ENCODE measurements at places on chromosomes 13 and 19.

DNA sequence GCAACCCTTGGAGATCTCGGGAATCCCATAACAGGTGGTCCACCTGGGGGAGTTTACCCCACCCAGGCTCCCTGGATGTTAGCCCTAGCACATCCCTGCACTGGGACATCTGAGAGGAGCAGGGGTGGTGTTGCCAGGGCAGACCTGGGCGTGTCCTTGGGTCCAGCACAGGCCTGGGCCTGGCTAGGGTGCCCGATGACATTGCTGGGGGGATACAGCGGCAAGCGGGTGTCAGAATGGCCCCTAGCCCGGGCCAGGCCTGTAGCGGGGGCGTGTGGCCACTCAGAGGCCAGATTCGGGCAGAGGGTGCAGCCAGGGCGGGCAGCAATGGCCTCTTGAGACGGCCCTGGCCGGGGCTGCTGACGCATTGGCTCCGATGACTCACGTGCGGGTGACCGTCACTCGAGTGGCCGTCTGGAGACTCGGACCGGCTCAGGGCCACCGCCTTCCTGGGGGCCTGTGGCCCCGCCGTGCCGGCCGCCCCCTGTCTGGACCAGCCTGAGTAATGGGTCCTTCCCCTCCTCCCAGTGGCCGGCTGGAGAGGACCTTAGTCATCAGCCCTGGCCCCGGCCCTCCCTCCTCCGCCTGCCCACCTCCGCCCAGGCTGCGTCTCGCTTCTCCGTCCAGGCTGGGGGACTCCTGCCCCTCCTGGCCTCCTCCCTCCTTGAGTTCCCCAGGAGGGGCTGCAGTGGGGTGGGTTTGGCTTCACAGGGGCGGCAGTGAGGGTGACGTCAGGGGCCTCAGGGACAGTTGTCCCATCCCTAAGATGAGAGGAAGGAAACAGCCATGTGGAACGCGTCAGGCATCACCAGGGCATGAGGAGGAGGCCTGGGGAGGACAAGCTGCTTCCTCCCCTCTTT is 23.2 kb upstream of the CRTC1 start:
- no peak for DNase-seq

DNA sequence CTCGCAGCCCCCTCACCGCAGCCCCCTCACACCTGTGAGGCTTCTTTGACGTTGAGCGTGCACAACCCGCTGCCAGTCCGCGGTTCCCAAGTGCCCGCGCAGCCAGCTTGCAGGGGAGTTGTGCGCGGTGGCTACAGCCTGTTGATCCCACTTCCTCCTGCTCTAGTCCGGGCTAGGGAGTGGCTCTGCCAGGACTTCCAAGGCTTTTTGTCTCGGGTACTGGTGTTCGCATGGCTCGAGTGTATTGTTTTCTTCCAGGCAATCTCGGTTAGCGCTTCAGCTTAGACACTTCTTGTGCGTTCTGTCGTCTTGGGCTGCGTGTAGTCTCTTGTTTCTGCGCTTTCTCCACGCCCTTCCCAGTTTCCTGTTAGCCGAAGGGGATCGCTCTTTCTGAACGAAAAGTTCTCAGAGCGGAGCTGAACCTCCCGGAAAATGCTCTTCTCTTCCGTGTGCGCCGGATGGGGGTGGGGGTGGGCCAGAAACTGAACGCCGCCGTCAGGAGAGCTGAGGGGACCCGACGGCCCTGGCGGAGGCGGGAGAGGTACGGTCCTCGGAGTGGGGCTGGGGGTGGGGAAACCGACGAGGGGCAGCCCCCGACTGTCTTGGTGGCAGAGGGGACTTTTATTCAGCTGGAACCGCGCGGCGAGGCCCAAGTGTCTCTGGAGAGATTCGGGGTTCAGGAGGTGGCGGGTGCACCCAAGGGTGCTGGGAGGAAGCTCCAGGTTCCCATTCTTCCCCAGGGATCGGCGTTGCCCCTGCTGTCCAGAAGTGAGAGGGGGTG is 697 bp upstream of the DGKH start:
- no peak for DNase-seq

GRCh38 chr19:48493718-48494401 is 17.8 kb downstream of the LMTK3 start:
- no peak for DNase-seq

GRCh38 chr19:13986348-13986904 is 19.7 kb downstream of the RFX1 start:
- DNase-seq, result no peak

DNA sequence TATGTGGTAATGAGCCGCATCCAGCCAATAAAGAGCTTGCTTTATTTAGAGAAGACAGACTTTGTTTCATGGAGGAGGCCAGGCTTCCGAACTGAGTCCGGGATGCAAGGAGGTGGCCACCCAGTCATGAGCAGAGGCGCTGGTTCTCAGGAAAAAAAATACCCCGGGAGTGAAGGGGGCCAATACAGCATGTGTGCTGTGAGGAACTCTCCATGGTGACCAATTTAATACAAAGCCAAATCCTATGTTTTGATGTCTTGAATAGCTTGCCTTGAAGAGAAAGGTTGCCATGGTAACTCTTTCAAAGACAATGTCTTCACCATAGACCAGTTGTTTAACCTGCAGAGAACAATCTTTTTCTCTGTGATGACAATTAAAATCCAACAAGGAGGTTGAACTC is 43.4 kb upstream of the PDCD5 start:
- no peak for DNase-seq

- no peak for DNase-seq
Observed at GRCh38 chr19:7788178-7788932, 25.3 kb downstream of the CLEC4M start.

- DNase-seq, result no peak
Observed at GRCh38 chr19:30625947-30626625, 253.9 kb downstream of the ZNF536 start.

GRCh38 chr19:48363500-48363809 is 285 bp downstream of the TMEM143 start:
- no peak for DNase-seq
